MV-4-11 (cell line): ENCODE measurements at places on chromosomes 5 and 9.
A peak's percentile ranks its signal among the peaks of the same experiment; 100 is the strongest.

DNA sequence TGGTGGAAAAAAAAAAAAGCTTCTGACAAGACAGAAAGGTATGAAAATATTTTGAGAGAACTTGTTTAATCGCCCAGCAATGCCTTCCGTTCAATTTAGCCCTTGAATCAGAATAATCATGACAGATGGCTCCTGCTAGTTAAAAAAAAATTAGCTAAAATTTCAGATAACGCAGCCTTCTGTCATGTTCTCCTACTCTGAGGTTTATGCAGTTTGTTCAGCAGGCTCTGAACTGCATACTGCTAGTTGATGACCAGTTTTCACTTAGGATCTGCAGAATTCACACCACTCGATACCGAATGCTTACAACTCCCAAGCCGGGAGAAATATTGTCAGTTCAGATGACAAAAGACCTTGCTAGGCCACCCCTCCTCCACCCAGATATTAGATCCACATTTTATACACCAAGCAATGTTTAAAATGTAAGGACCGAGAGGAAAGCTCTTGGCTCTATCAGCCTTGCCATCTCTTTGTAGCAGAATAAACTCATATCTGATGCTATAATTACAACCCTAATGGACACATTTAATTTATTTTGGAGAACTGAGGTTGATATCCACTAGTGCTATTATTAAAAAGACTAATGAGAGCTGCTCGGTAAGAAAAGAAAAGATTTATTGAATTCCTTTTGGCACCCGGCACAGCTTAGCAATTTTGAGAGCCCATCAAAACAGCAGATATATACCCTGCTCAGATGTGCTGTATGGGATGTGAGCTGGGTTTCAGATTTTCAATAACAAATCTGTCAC lies 322.8 kb downstream of the GLIS3 start:
- DNase-seq, result no peak

DNA sequence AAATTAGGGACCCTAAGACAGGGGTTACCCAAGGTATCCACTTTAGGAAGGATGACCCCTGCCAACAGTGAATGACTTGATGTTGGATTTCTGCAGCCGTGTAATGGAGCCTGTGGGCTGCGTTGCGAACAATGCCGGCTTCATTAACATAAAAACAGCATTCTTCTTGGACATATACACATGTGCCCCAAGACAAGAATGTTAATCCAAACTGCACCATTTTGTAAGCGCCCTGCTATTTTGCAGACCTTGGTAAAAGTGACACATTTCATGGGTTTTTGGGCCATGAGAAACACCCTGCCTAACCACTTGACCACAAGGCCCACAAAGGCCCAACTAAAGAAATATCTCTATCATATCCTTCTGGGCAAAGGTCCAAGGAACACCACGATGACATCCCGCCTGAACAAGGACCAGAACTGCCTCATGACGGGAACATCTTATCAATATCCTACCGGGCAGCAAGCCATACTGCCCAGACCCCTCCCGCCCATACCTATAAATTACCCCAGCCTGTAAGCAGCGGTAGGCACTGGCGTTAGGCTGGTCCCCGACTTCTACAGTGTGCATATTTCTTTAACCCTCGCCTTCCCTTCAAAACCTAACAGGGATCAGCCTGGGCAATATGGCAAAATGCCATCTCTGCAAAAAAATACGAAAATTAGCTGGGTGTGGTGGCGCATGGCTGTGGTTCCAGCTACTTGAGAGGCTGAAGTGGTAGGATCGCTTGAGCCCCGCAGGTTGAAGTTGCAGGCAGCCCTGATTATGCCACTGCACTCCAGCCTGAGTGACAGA lies 9.7 kb upstream of the PDCD1LG2 start:
- peak; percentile 63 for DNase-seq

GRCh38 chr5:130529511-130530485 lies 625.5 kb downstream of the CHSY3 start:
- DNase-seq, result no peak

DNA sequence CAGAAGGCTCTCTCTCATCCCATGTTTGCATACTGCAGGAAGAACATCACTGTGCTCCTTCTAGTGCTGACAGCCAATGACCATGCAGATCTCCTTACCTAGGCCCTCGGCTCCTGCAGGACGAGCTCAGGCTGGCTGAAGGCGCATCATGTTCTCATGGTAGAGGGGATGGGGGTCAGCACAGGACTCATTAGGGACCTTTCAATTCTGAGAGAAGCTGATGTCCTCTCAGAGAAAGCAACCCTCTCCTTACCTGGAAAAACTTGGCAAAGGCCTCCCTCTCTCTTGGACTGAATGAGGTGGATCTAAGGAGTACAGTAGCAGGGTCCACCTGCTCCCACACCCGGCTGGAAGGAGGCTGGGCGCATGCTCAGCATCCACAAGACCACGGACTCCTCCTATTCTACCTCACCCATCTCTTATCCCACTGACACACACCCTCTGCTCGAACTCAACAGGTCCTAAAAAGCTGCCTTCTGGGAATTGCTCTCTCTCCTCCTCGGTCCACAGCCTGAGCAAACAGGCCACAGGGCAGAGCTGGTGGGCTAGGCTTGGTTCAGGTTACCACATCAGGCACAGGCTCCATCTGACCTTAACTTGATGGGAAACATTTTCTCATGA lies 2.9 kb downstream of the IPPK start:
- DNase-seq, result no peak

DNA sequence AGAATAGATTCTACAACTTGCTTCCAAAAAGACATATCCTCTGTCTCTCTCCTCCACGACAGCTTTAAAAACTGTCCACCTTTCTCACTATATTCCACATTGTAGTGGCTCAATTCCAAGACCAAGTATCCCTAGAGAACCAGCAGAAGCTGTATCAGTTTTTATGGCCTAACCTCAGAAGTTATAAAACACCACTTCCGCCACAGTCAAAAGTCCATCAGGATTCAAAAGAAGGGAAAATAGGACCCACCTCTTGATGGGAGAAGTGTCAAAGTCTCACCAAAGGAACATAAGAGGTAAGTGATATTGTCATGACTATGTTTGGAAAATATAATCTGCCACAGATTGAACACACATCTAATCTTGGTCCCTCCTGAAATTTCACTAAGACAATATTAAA lies 299.2 kb upstream of the RGMB start:
- no peak for DNase-seq

- no peak for DNase-seq
Observed at GRCh38 chr5:59786334-59786805, 107.2 kb downstream of the PDE4D start.

- DNase-seq, result peak; percentile 79
Observed at GRCh38 chr5:56190497-56190896, 42.6 kb downstream of the ANKRD55 start.

GRCh38 chr9:114664181-114664580 lies 6.6 kb upstream of the TEX53 start:
- DNase-seq, result no peak

GRCh38 chr5:104267320-104268015 lies 704.9 kb upstream of the NUDT12 start:
- no peak for DNase-seq

- no peak for DNase-seq
Observed at GRCh38 chr5:124584991-124585715, 161.3 kb downstream of the ZNF608 start.

GRCh38 chr5:35660451-35660850 lies 42.8 kb downstream of the SPEF2 start:
- no peak for DNase-seq

- no peak for DNase-seq
Observed at GRCh38 chr5:111509119-111509518, 3.2 kb downstream of the STARD4 start.

DNA sequence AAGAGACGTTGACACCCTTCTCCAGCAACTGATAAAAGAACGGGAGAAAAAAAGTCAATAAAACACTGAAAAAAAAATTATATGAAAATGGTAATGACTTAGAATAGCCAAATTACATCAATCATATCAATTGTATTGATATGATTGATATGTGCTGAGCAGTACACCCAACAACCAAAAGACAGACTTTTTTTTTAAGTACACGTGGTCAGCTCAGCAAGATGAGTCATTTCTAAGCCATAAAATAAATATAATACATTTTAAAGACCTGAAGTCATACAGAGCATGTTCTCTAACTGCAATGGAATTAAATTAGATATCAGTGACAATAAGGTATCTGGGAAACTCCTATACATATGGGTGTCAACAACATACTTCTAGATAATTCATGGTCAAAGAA lies 30.9 kb upstream of the OLFM1 start:
- no peak for DNase-seq

DNA sequence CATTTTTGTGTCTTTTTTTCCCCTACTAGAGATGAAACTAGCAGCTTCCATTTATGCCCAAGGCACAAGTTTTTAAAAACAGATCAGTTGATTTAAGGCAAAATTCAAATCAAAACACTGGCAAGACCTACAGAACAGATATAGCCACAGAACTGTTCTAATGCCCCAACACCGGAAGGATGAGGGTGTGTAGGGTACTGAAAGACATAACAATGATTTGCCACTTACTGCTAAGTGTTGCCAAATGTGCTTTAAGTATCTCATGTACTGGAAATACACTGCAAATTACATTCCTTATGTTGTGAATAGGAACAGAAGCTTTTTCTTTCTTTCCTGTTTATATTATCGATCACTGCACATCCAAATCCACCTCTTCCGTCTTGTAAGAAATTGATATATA lies 189.0 kb downstream of the CETN3 start:
- DNase-seq, result no peak

DNA sequence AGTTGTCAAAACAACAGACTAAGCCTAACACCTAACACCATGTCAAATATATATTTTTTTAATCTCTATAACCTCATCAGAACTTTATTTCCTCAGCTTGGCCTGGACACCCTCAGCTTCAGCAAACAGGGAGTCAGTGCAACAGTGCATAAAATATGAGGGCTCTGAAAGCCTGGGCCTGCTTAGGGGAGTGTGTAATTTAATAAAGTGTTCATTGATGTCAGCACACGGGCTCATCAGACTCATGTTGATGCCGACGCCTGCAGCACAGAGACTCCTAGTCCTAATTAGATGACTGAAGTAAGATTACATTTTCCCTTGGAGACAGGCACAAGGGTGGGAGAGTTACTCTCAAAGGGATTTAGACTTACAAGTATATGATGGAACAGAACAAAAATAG lies 37.8 kb downstream of the CDH10 start:
- no peak for DNase-seq

DNA sequence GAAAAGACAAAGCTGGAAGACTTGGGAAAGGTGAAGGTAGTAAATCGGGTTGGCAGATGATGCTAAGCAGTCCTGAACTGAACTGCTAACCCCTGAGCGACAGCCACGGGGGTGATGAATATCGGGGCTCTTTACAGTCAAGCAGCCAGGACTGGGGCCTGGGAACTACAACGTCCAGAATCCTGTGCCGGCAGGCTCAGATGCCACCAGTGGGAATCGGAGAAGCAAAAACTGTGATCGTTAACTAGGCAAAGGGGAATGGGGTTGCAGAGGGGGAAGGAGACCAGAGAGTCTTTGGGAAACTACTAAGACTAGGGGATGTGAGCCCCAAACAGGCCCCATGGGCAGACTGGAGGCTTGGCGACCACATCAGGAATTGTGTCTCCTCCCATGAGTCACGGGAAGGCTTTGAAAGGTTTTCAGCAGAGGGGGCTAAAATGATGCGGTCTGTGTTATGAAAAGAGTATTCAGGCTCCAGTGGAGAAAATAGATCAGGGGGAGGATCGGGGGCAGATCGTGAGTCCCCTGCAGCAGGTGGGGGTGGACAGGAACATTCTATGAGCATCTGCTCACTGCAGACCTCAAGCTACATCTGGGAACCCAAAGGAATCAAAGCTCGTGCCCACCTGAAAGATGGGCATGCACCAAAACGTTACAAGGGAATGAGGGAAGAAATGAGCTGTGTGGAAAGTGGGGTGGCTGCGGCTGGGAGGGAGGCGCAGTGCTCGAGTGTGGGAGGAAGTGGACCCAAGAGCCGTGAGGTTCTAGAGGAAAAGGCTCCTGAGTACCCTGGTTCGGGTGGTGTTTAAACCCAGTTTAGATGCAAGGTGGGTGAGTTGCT lies 53.8 kb downstream of the HRH2 start:
- DNase-seq, result no peak

- no peak for DNase-seq
Observed at GRCh38 chr5:18992264-18992663, 995.7 kb downstream of the CDH18 start.

DNA sequence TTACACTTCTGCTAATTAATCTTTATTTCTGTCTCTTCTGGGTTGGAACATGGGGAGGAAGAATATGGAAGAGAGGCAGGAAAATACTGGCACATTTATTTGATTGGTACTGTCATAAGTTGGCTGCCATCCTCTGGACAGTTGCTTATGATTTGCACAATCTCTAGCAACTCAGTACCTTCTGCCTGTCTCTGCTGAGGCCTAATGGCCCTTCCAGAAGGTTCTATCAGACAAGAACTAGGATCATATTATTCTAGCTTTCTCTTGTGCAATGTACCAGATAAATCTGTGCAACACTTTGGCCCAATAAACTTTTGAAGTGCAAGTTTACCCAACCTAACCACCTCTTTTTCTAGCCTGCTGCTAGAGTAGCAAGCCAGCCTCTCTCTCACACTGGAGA lies 335.0 kb downstream of the ARRDC3 start:
- DNase-seq, result no peak

GRCh38 chr9:87263291-87263690 lies 234.4 kb upstream of the DAPK1 start:
- no peak for DNase-seq

DNA sequence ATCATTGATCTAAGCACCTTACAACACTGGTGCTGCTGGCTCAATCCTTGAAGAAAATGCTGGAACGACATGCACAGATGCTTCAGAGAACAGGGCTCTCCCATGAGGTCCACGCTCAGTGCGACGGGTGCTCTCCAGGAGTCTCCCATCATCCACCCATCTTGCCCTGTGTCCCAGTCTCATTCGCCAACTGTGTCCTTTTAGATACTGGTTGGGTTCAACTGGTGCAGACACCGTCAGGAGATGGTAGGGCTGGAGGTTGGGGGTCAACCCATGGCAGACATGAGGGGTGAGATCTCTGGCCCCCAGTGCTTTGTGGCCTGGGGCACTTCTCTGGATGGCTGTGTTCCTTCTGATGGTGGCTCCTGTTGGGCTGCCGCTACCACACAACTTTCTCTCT lies 1.6 kb upstream of the OBP2B start:
- DNase-seq, result no peak

DNA sequence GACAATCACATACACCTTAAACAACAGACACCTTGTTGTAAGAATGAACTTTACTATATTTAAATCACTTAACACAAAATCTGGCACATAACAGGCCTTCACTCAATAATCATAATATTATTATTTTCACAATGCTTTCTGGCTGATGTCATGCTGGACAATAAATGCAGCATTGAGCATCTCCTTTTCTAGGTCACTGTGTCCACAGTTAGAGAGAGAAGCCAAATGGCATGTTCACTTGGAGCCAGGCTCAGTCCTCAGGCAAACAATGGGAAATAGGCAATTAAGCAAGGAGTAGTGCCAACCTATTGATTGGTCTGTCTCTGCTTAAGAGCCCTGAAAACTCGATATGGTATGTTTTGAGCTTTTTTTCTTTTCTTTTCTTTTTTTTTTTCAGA lies 50.6 kb upstream of the KLF4 start:
- no peak for DNase-seq

GRCh38 chr5:41924872-41925554 lies at the start of gene FBXO4:
Gene FBXO4 (plus strand): TSS chr5:41925281. CDS start chr5:41925310, 29 bp downstream.
- peak; percentile 87 for DNase-seq
